DMS 273 treated with DMSO at 0.1 percent for 48 hours (cell line): ENCODE measurements at places on chromosomes 12 and 14.

DNA sequence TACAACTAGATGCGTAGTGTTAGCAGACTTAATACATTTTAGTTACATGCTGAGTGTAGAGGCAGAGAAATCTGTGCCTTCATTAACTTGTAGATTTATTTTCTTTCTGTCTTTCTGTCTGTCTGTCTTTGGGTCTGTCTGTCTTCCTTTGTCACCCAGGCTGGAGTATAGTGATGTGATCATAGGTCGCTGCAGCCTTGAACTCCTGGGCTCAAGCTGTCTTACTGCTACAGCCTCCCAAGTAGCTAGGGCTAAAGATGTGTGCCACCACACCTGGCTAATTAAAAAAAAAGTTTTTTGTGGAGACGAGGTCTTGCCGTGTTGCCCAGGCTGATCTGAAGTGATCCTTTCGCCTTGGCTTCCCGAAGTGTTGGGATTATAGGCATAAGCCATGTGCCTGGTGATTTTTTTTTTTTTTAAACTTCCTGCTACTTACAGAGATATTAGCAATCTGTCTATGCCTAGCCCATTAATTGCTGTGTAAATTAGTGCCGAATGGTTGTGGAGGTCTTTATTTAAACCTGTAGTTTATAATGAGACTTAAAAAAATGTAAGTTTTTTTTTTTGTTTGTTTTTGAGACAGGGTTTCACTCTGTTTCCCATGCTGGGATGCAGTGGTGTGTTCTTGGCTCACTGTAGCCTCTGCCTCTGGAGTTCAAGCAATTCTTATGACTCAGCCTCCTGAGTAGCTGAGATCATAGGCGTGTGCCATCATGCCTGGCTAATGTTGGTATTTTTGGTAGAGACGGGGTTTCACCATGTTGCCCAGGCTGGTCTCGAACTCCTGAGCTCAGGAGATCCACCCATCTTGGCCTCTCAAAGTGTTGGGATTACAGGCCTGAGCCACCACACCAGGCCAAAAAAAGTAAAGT, 22.8 kb downstream of the ERC1 start:
- DNase-seq: no peak

GRCh38 chr12:13085968-13086686, 17.3 kb downstream of the GSG1 start:
- no peak for DNase-seq

- no peak for DNase-seq
Observed at GRCh38 chr12:30911207-30911606, 15.3 kb upstream of the TSPAN11 start.

GRCh38 chr14:87785897-87786296, 207.1 kb downstream of the GALC start:
- DNase-seq: no peak

DNA sequence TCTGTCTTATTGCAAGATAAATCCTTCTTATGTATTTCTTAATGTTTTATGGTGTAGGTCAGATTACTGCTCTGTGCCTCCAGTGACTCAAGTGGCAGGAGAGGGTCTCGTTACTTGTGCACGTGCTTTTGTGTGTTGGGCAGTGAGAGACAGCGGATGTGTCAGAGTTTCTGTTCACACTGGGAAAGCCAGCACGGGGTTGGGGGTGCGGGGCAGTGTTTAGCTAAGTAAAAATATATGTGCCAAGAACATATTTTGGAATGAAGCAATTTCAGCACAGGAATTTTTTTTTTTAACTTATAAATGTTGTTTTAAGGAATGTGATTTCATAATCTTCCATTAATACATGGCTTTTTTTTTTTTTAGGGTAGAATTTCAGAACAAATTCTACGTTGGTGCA, 4.5 kb upstream of the DNAH10 start:
- no peak for DNase-seq

DNA sequence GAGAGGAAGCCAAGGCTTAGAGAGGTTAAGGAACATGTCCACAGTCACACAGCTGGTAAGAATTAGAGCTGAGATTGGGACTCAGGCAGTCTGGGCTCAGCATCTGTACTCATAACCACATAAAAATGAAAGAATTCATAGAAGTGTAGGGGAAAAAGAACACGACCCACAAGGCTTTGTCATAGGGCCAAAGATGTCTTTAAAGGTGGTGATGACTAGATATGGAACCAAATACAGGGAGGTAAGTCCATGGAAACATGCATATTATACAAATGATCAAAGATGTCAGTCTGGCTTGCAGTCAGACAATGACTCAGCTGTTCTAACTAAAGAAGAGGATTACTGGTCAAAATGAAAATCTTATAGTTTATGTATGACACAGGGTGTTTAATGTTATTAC, 7.2 kb upstream of the SSPN start:
- DNase-seq: no peak

DNA sequence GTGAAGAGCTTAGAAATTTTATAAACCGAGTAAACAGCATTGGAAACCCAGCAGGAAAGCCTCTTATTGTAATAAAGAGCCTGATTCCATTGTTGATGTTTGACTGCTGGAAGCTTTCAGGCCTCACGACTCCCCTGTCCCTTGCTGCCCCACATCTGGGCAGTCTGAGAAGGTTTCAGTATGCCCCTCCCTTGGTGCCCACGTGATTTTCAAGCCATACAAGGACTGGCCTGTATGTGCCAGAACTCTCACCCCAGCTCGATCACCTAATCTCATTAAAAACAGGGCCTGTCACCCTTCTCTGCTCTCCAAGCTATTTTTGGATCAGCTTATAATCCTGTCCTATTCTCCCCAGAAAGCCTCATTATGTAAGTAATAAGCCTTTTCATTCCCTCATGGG, 7.5 kb upstream of the PYROXD1 start:
- no peak for DNase-seq

DNA sequence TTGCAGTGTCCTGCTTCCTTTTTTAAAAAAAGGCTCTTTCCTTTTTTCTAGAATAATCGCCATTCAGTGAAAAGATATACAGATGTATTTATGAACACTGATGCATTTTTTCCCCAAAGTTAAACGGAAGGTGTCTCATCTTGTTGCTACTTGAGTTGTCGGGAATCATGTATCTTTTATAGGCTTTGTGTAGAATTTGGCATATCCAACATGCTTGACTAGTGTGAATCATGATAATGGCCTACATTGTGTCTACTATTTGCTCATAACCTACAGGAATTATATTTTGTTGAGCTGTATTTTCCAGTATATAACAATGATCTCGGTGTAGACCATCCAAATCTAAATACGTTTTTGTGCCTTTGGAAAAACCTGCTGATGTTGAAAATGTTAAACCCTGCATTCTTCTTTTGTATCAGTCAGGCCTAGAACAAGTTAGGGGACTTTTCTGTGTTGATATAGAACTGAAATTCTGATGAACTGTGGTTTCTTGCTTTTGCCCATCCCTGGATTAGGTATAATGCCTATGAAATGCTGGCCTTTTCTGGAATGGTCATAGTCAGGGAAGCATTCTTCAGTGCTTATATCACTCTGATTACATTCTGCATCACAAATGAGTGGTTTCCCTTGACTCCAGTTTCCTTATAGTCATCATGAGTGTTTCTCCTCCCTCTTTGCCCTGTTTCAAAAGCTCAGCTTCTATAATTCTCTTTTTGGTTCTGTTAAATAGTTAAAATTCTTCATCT, 10.8 kb downstream of the BMAL2 start:
- DNase-seq: no peak

DNA sequence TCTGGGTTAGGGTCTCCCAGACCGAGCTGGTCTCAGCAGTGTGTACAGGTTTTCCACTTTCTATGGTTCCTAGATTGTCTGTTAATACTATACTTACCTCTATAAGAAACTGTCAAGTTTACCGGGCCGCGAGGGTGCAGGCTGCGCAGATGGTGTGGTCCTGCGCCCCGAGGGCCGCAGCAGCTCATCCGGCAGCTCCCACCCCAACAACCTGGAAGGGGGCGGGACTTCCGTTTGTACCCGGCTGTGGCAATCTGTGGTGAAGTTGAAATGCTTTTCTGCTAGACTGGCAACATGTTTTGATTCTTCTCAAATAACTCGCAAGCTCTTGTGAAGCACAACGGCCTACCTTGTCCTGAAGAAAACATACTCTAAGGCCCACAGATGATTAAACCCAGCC, at the start of gene CLEC9A:
Gene CLEC9A, plus strand, starts transcription at position 237 of the 400 bp plus-strand sequence. CDS start 22,006 bp downstream, outside the sequence.
- DNase-seq: no peak

GRCh38 chr12:121719926-121720414, 7.4 kb downstream of the TMEM120B start:
- DNase-seq: no peak

- DNase-seq: no peak
Observed at GRCh38 chr12:127925971-127926370, 341.0 kb upstream of the TMEM132C start.

GRCh38 chr12:22287776-22288621, 46.5 kb downstream of the ST8SIA1 start:
- DNase-seq: no peak

GRCh38 chr12:39905152-39905551, 200.7 kb downstream of the SLC2A13 start:
- peak; percentile 79 for DNase-seq

- peak; percentile 32 for DNase-seq
Observed at GRCh38 chr12:104219908-104220404, 4.4 kb downstream of the TXNRD1 start.

GRCh38 chr12:81957631-81958030, 198.5 kb upstream of the PPFIA2 start:
- no peak for DNase-seq
